Left colon (tissue), 2 donors: ENCODE measurements at places on chromosomes 6 and 20. TPM values are rescaled to one million over a fixed set of nuclear protein-coding genes. Genes with fewer than 3 reads are reported as not detected.

GRCh38 chr6:22153384-22154158 lies 143.3 kb downstream of the PRL start:
- no peak for DNase-seq

- no peak for DNase-seq
Observed at GRCh38 chr6:128807577-128807976, 75.4 kb upstream of the LAMA2 start.

HLA-C gene
- total RNA-seq, result 1,296 TPM

DNA sequence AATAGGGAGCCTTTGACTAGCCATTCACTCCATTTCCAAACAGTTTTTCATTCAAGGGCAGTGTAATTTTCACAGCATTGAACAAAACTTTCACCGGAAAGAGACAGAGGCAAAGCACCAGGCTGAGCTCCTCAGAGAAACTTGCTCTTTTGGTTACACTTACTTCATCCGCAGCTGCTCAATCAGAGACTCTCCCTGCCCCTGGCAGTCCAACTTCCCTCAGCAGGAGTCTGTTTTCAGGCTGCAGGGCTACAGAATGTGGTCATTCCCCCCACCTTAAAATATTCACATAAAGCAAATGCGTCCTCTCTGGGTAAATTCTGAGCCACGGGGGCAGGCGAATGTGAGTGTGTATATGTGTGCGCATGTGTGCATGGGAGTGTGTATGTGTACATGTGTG lies 70.0 kb upstream of the ZNF133 start:
- no peak for DNase-seq

RIMS1 gene
- 0.28 TPM for total RNA-seq

NHLRC1 gene
- 2.3 TPM for total RNA-seq

PRPH2 gene
- 0.40 TPM for total RNA-seq

DNA sequence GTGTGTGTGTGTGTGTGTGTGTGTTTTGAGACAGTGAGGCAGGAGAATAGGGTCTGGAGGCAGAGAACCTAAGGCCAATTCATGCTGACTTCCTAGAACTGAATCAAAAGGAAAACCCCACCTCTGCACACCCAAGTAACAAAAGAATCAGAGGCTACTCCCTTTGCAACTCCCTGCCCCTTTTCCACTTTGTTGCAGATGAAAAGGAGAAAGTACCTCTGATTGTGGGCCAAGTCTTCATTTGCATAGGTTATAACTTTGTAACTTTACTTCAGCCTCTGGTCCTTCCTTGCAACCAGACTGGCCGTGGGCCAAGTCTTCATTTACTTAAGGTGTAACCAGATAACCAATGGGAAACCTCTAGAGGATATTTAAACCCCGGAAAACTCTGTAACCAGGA lies 168.8 kb downstream of the EYA2 start:
- peak; percentile 89 for DNase-seq
